ENCODE measurements at places on chromosomes 5 and 9. TPM values are rescaled to one million over a fixed set of nuclear protein-coding genes. Genes with fewer than 3 reads are reported as not detected.
A peak's percentile ranks its signal among the peaks of the same experiment; 100 is the strongest.

DNA sequence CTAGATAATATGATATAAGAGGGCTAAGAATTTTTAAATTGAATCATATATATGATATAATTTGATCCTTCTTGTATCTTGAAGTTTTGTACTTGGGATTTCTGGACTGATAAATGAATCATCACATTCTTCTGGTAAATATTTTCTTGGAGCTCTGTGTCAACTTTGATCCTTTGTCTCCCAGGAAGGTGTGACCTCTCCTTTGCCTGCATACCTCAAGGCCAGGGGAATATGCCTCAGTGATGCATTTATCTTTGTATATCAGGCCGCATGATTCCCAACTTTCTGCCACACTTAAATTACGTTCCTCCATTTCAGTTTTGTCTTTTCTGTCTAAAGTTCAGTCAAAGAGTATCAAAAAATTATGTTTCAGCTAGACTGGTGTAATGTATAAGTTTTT, 101.2 kb downstream of the NLN start:
- peaks cover 28% of the 10 kb centered on the region for H3K4me1 ChIP-seq
- no peaks in the 10 kb centered on the region for H3K27me3 ChIP-seq
- peak overlapping the region; percentile 53 for H3K27ac ChIP-seq
- no peak overlapping the region for H3K4me3 ChIP-seq
- no peaks in the 10 kb centered on the region for H3K36me3 ChIP-seq

- DNase-seq: no peak
- H3K27ac ChIP-seq: peak overlapping the region; percentile 42
- H3K27me3 ChIP-seq: no peaks in the 10 kb centered on the region
- no peak overlapping the region for H3K4me3 ChIP-seq
- no peaks in the 10 kb centered on the region for H3K36me3 ChIP-seq
These were observed 11.3 kb upstream of the SKP1 start for GRCh38 chr5:134188092-134188491.

DNA sequence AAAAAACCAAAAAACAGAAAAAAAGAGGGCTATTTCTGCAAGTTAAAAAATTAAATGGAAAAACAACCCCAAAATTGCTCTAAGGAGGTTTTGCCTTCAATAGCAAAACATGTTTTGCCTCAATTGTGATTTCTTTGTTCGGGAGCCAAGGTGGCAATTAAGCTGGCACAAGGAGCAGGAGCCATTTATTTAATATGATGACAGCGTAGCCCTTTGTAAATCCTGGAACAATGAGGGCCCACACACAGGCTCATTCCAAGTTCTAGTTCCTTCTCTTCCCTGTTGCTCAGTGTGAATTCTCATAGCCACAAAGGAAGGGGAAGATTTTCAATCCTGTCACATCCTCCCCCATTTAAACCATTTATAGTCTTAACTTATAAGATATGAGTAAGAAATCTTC, 353.2 kb downstream of the PDE4D start:
- H3K36me3 ChIP-seq: no peaks in the 10 kb centered on the region
- H3K27ac ChIP-seq: no peak overlapping the region
- no peak for DNase-seq

DNA sequence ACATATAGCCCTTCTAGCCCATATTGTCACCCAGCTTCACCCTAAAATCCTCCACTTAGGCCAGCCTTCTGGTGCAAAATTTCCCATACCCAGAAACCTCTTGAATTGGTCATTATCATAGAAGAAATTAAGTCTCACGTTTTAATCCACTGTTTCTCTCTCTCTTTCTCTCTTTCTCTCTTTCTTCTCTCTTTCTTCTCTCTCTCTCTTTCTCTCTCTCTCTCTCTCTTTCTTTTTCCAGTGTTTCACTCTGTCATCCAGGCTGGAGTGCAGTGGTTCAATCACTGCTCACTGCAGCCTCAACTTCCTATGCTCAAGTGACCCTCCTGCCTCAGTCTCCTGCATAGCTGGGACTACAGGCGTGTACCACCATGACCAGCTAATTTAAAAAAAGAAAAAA, 363.4 kb downstream of the TMEM167A start:
- no peaks in the 10 kb centered on the region for H3K27me3 ChIP-seq
- DNase-seq: no peak
- no peak overlapping the region for H3K4me3 ChIP-seq
- no peak overlapping the region for H3K27ac ChIP-seq
- H3K4me1 ChIP-seq: 0 out of 2 replicates have a peak, but pooled peaks cover under 1% of the 10 kb centered on the region
- H3K36me3 ChIP-seq: no peaks in the 10 kb centered on the region

- H3K4me3 ChIP-seq: no peak overlapping the region
- H3K4me1 ChIP-seq: no peaks in the 10 kb centered on the region
- H3K27me3 ChIP-seq: 0 out of 2 replicates have a peak, but pooled peaks cover 1% of the 10 kb centered on the region
- H3K27ac ChIP-seq: no peak overlapping the region
- H3K36me3 ChIP-seq: no peaks in the 10 kb centered on the region
These were observed 208.6 kb upstream of the BRINP1 start for GRCh38 chr9:119577881-119578280.

DNA sequence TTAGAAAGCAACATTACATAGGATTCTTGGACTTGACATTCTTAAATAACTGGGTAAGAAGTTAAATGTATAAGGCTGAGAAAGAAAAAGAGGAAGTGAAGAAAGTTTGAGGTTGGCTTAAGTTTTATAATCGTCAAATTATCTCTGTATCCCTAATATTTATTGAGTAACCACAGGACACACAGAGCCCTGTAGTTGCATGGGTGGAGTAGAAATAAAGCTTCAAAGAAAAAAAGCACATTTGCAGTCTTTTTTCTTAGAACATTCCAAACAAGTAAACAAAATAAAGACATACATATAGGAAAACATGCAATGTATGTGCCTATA, 137.0 kb downstream of the CCDC192 start:
- H3K4me1 ChIP-seq: 0 out of 2 replicates have a peak, but pooled peaks cover 3% of the 10 kb centered on the region
- no peak for DNase-seq

GRCh38 chr5:3590967-3591900, 4.4 kb upstream of the IRX1 start:
- DNase-seq: no peak
- H3K27ac ChIP-seq: no peak overlapping the region
- no peak overlapping the region for H3K4me3 ChIP-seq
- no peaks in the 10 kb centered on the region for H3K4me1 ChIP-seq
- no peaks in the 10 kb centered on the region for H3K27me3 ChIP-seq

- peaks cover 5% of the 10 kb centered on the region for H3K4me1 ChIP-seq
- H3K4me3 ChIP-seq: no peak overlapping the region
- DNase-seq: no peak
These were observed 561.1 kb upstream of the ACO1 start for GRCh38 chr9:31823365-31823764.

DNA sequence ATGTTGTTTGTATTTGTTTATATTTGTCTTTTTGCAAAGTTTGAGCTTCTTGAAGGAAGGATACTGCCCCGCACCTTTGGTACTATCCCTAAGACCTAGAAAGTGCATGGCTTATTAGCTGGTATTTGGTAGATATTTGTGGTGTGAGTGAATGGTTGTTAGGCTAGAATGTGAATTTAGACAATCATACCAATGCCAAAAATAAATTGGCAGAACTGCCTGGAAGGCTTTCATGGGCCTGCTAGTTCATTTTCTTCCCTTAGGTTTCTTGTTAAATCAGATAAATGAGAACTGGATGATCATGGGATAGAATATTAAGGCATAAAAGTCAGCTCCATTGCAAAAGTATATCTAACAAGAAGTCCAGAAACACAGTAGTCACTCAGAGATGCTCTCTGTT, 147.5 kb upstream of the TSLP start:
- H3K4me3 ChIP-seq: no peak overlapping the region
- no peak for DNase-seq
- no peaks in the 10 kb centered on the region for H3K27me3 ChIP-seq
- no peak overlapping the region for H3K27ac ChIP-seq
- H3K36me3 ChIP-seq: no peaks in the 10 kb centered on the region

The SLC34A3 gene
- 0.19 TPM for total RNA-seq

The ZMAT2 gene
- total RNA-seq: 76.6 TPM

The GRIN1 gene
- total RNA-seq: 1.9 TPM

Measured in Caco-2 (cell line).